HT1080 (cell line): ENCODE measurements at places on chromosomes 12 and 14. TPM values are rescaled to one million over a fixed set of nuclear protein-coding genes. Genes with fewer than 3 reads are reported as not detected.
A peak's percentile ranks its signal among the peaks of the same experiment; 100 is the strongest.

ERH gene
- 565 and 597 TPM in 2 replicates for total RNA-seq

HECTD1 gene
- total RNA-seq: 73.9 and 83.7 TPM in 2 replicates

CLEC4A gene
- not detected in 2 replicates for total RNA-seq

- DNase-seq: no peak
These were observed 11.5 kb upstream of the CHD4 start for GRCh38 chr12:6618483-6619225.

DNA sequence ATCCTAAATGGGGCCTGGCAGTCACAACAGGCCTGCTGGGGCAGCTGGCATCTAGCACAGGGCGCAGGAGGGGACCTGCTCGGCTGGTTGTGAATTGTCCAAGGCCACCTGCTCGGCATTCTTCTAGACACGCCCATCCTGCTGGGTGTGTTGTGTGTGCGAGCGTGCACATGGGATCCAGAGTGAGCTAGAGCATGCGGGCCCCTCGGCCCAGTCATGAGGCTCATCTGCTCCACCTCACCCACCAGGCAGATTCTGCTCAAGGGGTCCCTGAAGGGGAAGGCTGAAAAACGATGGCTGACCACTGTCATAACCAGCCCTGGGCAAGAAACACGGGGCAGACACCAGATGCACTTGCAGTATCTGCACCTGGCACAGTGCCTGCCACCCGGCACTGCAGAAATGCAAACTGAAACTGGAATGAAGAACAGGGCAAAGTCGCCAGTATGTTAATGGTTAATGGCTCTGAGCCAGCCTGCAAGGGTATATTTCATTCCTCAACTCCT, 31.8 kb downstream of the MAX start:
- no peak for DNase-seq

DNA sequence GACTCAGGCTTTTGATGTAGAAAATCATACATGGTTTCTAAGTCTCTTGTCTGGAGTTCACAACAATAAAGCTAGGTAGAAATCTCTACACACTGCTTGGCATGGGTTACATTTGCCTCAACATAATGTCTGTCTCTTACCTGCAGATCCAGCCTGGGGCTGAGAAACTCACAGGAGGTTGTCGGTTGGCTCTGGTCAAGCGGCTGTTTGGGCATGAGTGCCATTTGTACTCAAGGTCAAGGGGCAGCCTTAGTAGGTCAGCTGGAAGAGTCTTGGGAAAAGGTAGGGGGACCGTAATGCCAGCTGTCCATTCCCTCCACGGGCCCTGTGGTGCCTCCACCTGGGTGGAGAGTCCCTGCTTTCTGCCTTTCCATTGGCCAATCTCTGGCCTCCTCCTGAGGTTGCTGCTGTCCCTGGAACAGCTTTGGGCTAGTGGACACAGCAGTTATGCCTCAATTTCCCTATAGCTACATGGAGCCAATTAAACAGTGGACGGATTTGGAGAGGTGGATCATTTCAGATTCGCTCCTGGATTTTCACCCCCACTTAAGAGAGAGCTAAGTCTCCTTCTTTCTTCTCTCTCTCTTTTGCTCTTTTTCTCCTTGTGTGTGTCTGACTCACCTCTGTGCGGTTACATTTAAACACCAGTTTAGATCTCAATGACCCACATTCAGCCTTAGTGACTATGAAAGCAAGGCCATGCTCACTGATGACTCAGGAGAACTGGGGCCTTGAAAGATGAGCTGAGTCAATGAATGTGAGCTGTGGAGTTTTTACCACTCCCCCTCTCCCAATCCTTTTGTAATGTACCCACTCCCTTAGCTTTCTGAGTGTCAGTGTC, 132.8 kb upstream of the HIF1A start:
- DNase-seq: peak; percentile 99

DNA sequence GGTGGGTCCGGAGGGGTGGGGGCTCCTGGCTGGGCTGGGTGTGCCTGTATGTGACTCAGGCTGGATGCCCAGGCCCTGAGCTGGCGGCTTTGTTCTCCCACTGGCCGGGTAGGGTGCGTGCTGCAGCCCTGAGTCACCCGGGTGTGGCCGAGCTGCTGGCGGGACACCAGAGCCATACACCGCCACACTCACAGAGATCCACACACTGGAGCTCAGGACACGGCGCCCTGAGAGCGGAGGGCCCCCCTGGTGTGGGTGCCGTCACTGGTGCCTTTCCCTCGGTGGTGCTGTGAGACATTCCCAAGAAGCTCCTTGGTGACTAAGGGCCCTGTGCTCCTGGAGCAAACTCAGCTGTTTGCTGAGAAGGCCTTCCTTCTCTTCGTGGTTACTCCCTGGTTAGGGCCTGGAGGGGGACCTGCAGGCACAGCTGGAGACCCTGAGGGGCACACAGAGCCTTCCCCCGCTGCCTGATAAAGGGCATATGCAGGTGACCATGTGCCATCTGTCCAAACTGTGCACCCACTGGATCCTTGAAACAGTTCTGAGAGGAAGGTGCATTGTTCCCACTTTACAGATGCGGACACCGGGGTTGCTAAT, 44.3 kb downstream of the KRT80 start:
- DNase-seq: peak; percentile 100

GRCh38 chr12:80491166-80491565, 47.1 kb downstream of the PTPRQ start:
- DNase-seq: no peak

GRCh38 chr14:69491193-69491592, 6.7 kb downstream of the PLEKHD1 start:
- no peak for DNase-seq

DNA sequence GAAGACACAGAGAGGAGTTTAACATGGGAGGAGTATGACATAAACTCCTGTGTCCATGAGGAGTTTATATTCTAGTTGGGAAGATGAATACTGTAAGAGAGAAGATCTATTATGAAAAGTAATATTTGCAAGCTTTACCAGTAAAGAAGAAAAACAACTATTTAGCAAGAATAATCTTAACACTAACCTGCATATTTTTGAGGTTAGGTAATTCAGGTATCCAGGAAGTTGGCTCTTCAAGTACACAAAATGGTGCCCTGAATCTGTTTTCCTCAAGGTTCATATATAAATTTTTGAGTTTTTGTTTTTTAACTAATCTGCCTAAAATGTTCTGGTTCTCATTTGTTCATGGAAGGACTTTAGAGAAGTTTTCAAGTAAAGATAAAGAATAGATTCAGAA, 33.9 kb upstream of the KCNMB4 start:
- no peak for DNase-seq

DNA sequence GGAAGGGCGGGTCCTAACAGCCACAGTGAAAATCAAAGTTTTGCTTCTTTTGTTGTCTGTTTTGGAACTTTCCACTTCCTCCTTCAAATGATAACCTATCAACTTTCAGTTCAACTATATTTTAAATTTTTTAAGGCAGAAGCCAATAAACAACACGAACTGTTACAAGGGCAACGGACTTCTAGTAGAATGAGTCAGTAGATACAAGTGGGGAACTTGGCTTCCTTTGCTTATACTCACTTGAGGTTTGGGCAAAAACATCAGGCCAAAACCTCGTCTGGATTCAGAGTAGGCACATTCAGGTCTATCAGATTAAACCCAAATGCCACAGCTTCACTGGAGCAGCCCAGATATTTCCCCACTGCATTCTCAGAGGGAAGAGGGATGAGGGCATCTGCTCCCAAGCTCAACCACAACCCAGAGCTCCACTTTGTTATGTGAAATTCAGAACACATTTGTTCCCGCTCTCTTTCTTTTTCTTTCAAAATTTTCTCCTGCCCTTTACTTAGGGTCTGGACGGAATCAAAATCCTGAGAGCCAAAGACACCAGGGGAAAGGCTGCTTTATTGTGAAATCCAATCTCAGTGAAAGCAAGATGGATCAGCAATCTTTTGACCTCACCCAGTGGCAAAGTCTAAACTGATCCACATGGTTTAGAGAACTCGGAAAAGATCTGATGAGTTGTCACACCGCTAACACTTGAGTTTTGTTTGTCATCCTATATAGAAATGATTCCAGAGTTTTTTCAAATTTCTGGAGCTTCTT, 152.5 kb upstream of the BTG1 start:
- peak; percentile 59 for DNase-seq

- DNase-seq: no peak
These were observed 46.6 kb downstream of the LGMN start for GRCh38 chr14:92701826-92702225.

DNA sequence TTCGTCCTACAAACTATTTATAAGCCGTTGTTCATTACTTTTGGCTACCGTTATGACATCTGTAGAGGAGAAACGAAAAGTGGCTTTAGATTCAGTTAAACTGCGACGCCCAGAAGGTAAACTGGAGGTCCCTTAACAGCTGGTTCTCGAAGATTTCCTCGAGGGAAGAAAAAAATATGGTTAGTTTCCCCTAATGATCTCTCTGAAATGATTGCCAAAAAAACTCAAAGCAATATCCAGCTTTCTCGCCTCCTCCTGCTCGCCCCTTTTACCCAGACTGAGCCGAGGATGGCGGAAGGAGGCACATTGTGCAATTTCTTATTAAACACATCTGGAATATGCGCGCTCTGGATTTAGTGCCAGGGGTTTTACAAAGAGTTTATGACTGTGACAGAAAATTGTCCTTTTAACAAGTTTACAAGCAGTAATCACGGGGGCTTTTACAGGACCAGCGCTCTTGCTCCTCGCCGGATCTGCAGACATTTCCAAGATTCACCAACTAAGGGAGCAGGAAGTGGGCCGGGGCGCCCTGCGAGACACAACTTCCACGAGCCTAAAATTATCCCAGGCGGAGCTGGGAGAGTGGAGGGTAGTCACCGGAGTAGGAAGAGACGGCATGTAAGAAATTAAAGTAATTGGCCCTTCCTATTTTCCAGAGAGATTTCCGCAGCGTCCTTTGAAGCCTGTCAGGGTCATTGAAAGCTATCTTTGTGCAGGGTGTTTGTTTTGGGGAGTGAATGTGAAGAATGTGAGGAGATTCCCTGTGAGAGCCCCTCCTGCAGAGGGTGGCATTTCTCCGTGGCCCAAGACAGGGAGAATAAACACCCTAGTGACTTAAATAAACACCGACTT, 5.6 kb downstream of the SIX1 start:
- DNase-seq: no peak

- no peak for DNase-seq
These were observed 34.8 kb upstream of the PMCH start for GRCh38 chr12:102232446-102232845.

DNA sequence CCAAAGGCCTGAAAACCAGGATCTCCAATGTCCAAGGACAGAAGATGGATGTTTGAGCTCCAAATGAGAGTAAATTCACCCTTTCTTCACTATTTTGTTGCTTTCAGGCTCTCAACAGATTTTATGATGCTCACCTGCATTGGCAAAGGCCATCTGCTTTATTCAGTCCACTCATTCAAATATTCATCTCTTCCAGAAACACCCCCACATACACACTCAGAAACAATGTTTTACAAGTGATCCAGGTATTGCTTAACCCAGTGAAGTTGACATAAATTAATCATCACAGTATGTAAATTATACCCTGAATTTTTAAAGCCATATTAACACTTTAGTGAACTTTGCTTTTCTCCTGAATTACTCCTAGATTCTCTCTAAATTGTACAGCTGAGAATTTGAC, 63.3 kb downstream of the DUSP6 start:
- no peak for DNase-seq

DNA sequence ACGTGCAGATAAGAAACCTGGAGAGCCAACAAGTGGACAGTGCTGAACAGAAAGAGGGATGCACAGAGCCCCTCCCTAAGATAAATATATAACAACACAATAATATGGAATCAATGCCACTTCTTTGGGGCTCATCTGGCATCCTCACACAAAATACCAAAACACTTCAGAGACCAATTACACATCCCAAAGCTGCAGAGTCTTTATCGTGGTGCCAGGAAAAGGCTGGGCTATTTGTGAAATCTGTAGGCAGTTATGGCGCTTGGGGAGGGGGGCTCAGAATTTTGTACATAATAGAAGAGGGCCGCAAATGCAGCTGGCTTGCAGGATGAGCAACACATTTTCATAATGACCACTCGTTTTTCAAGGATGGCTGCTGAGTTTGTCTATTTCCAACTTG, 160.4 kb upstream of the NOS1 start:
- DNase-seq: no peak

DNA sequence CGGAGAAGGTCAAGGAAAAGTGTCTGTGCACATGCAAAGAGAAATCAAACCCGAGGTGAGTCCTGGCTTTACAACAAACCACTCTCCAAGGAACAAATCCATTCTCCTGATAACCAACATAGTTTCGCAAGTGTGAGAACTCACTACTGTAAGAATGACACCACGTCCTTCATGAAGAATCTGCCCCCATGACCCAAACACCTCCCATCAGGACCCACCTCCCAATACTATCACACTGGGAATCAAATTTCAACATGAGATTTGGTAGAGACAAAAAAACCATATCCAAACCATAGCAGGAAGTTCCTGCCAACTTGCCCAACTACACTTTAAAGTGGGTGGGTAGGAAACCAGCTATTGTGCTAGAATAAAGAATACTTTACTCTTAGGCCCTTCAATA, 2.4 kb upstream of the ERC1 start:
- DNase-seq: no peak

DNA sequence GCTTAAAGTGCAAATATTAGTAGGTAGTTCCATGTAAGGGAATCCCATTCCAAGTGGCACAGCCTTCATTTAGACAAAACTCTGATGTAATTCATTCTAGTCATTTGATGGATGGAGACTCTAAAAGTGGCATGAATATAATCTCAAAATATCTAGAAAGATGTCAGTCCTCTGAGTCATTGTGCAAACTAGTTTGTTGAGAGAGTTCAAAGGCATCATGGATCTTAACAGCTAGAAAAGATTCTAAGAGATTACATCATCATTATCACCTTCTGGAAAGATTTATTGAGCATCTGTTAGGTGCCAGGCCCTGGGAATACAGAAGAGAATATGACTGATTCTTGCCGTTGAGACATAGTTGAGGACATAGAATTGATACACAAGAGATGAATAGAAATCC, 30.7 kb downstream of the CRADD start:
- DNase-seq: peak; percentile 64
